Activated CD4-positive, alpha-beta T cell treated with anti-CD3 and anti-CD28 coated beads for 4 hours (primary cell): ENCODE measurements at places on chromosomes 16 and 17.

- peak; percentile 84 for DNase-seq
Measured at GRCh38 chr16:66478733-66479511, 51.8 kb downstream of the BEAN1 start.

DNA sequence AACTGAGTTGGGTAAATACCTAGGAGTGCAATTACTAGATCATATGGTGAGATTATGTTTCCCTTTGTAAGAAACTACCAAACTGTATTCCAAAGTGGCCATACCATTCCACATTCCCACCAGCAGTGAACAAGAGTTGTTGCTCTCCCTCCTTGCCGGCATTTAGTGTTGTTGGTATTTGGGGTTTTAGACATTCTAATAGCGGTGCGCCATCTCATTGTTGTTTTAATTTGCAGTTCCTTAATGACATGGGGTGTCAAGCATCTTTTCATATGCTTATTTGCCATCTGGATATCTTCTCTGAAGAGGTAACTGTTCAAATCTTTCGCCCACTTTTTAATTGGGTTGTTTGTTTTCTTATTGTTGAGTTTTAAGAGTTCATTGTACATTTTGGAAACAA is 164.2 kb upstream of the LHX1 start:
- DNase-seq, result no peak

- DNase-seq, result no peak
Measured at GRCh38 chr17:78223061-78223460, 8.4 kb upstream of the TMEM235 start.

DNA sequence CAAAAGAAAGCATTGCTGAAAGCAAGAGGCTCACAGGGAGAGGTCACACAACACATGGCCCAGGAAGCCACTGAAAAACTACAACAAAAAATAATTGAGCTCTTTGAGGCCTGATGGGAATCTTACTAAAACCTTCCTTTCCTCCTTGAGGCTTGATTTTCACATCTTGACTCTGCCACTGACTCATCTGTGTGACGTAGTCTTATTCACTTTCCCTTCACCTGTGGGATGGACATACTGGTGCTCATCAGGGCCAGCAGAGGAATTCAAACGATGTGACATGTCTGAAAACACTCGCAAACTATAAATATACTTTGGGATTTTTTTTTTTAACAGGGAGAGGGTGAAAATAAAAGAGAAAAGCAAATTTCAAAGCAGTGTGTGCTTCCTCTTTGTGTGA is 78.3 kb upstream of the ASIC2 start:
- DNase-seq, result no peak

GRCh38 chr16:31268891-31269290 is 9.1 kb downstream of the ITGAM start:
- DNase-seq, result no peak

- DNase-seq, result no peak
Measured at GRCh38 chr16:74887084-74887483, 97.8 kb downstream of the WDR59 start.

DNA sequence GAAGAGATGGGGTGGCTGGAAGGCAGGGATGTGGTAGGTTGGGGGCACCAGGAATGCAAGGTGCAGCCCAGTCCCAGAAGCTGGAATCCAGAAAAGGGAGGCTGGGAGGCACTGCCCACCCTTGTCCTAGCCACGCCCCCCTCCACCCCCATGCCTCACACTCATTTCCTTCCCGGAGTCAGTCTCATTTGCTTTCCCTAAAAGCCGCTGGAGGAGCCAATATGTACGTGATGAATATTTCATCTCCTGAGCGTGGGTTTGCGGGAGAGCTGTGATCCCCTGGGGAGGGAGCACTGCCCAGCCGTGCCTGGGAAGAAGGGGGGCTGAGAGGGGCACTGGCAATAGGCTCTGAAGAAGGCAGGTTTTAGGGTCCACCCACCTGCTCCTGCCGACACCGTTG is 124.5 kb upstream of the LHX1 start:
- DNase-seq, result no peak

GRCh38 chr17:5238333-5238732 is 3.7 kb upstream of the SCIMP start:
- DNase-seq, result no peak

- DNase-seq, result no peak
Measured at GRCh38 chr16:3971261-3971660, 90.7 kb upstream of the CREBBP start.

DNA sequence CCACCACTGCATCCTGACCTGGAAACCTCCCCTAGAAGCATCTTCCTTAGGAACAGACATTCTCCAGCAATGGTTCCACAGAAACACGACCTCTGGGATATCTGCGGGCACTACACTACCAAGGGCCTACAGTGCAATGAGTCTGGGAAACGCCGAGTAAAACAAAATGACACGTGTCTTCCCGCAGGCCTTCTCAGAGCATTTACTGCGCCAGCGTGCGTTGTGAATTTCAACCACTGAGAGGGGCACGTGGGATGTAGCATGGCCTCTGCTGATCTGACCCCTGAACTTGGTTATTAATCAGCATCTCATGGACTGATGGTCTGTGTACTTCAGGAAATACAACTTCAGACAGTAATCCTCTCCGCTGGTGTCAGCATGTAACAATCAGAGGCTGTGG is 173.0 kb downstream of the C16orf95 start:
- DNase-seq, result no peak

- no peak for DNase-seq
Measured at GRCh38 chr16:89135971-89136765, 35.4 kb upstream of the CDH15 start.

DNA sequence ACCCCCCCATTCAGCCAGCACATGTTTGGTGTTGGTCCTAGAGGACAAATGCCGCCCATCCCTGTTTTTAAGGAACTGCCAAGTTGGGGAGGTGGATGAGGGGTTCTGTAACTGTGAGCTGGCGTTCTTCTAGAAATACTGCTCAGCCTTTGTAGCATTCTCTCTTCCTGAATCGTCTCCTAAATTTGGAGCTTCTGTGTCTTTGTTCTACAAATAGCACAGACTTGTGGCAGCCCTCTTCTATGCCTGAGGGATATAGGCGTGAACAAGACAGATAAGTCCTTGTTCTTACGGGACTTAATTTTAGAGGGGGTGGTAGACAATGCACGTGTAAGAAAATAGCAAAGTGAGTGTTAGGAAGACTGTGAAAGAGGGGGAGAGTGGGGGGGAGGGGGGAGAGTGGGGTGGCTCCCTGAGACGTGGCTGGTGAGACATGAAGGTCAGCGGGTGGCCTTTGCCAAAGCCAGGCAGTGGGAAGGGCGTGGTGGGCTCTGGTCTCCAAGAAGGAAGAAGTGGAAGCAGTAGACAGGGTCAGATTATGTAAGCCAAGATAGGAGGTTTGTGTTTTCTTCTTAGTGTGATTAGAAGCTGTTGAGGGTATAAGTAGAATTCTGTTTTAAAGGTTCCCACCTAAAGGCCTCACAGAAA is 9.9 kb downstream of the MFSD11 start:
- DNase-seq, result no peak

DNA sequence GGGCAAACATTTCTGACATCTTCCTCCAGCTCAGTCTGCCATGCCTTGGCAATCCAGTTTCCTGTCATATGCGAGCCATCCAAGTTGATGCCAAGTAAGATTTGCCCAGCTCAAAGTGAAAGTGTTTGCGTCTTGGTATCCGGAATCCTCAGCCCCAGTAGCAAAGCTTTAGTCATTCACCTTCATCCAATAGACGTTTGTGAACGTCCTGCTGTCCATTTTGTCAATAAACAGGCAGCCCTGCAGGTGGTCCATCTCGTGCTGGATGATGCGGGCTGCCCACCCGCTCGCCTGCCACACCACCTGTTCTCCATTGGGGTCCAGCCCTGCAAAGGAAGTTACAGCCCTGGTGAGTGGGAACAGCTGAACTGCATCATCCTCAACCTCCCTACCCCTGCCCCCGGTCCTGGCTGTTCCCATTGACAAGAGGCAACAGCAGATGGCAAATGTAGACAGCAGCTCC is 1.5 kb downstream of the PDF start:
- no peak for DNase-seq

- no peak for DNase-seq
Measured at GRCh38 chr17:80279895-80280294, 19.2 kb downstream of the RNF213 start.

- DNase-seq, result no peak
Measured at GRCh38 chr16:4142268-4142667, 26.0 kb upstream of the ADCY9 start.

GRCh38 chr16:58035356-58036170 is 10.0 kb downstream of the MMP15 start:
- no peak for DNase-seq

- DNase-seq, result no peak
Measured at GRCh38 chr16:20740007-20740883, 1.4 kb downstream of the THUMPD1 start.

DNA sequence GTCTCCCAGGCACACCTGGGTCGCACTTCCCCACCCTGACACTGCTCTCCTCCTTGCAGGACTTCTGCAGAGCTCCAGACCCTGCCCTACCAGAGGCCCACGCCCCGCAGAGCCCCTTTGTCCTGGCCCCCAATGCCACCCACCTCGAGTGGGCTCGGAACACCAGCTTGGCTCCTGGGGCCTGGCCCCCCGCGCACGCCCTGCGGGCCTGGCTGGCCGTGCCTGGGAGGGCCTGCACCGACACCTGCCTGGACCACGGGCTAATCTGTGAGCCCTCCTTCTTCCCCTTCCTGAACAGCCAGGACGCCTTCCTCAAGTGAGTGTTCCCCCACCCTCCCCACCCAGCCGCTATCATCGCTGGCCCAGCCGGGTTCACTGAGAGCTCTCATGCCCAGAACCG is 79.6 kb downstream of the MGAT5B start:
- no peak for DNase-seq

DNA sequence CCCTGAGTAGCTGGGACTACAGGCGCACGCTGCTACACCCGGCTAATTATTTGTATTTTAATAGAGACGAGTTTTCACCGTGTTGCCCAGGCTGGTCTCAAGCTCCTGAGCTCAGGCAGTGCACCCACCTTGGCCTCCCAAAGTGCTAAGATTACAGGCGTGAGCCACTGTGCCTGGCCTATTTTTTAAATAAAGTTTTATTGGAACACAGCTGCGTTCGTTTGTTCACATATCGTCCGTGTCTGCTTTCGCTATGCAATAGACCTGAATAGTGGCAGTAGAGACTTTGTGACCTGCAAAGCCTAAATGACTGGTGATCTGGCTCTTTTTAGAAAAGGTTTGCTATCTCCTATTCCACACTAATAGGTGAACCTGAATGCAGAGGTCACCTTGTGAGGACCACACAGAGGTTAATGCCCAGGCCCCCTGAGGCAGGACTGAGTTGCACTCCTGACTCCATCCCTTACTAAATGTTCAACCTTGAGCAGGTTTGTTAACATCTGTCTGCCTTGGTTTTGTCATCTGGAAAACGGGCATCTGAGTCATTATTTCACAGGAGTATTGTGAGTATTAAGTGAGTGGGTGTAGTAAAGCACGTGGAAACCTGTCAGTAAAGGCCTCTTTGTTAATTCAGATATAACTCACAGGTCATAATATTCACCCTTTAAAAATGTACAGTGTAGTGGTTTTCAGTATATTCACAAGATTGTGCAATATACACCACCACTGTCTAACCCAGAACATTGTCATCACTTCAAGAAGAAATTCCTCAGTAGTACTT is 157.5 kb upstream of the CACNG5 start:
- no peak for DNase-seq

DNA sequence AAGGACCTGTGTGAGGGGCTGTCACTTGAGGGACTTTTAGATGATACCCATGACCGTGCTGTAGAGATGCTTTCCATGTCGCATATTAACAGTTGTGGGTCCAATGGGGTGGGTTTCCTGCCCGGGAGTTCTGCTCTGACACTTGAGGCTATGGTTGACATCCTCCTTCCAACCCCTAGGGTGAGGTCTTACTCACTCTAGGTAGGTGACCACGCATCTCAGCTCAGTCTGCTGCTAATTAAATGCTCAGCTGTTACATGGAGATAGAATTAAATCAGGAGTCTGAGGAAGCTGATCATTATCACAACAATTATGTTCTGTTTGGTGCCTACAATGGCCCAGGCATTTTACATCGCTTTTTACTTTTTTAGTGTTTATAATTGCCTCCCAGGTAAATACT is 40.2 kb downstream of the OSBPL7 start:
- no peak for DNase-seq

- no peak for DNase-seq
Measured at GRCh38 chr16:12826559-12826958, 22.9 kb upstream of the CPPED1 start.

GRCh38 chr16:74477226-74477625 is 55.9 kb upstream of the CLEC18B start:
- DNase-seq, result no peak

- DNase-seq, result no peak
Measured at GRCh38 chr17:73638556-73638955, 5.7 kb downstream of the SDK2 start.

GRCh38 chr16:50259334-50260205 is 6.8 kb upstream of the ADCY7 start:
- DNase-seq, result no peak

GRCh38 chr16:76502555-76502954 is 225.4 kb downstream of the CNTNAP4 start:
- DNase-seq, result no peak
